ENCODE measurements at places on chromosomes 6 and 20.

GRCh38 chr6:43129434-43130194 lies 41.5 kb upstream of the SRF start:
- DNase-seq: no peak

DNA sequence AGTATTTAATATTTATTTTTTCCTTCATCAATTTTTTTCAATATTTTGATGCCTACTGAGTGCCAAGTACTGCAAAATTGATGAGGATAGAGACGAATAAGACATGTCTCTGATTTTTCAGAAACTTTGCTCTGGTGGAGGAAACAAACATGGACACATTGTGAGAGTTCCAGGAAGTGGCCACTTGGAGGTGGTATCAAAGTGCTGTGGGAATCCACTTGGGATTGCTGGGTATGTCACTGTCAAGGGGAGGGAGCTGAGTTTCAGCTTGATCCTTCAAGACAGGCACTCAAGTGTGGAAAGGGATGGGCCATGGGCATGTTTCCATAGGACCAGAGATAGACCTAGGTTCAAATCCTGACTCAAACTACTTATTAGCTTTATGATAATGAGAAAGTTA lies 24.5 kb upstream of the ABCC10 start:
- no peak for DNase-seq

DNA sequence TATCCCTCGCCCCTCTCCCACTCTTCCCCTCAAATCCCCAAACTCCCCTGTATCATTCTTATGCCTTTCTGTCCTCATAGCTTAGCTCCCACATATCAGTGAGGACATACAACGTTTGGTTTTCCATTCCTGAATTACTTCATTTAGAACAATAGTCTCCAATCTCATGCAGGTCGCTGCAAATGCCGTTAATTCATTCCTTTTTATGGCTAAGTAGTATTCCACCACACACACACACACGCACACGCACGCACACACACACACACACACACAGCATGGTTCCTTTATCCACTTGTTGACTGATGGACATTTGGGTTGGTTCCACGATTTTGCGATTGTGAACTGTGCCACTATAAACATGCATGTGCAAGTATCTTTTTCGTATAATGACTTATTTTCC lies 112.7 kb downstream of the KIF13A start:
- no peak for DNase-seq

DNA sequence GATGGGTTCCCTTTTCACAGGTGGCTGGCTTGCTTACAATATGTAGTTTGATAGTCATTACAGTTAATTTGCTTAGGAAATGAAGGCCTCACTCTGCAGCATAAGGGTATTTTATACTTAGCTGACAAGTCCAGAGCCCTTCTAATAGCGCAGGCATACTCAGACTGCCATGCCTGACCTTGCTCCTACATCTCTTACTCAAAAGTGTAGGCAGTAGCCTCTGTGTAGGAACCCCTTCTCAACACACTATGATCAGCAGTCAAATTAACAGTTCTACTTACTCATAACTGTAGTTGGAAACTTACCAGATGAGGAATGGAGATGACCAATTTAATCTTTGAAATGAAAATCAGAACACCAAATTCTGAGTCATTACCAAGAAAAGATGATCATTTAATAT lies 373.5 kb downstream of the TBC1D32 start:
- no peak for DNase-seq

- peak; percentile 67 for DNase-seq
Observed at GRCh38 chr6:24836109-24836508, 37.4 kb upstream of the ARMH2 start.

- DNase-seq: no peak
Observed at GRCh38 chr6:148738946-148739821, 7.6 kb upstream of the UST start.

DNA sequence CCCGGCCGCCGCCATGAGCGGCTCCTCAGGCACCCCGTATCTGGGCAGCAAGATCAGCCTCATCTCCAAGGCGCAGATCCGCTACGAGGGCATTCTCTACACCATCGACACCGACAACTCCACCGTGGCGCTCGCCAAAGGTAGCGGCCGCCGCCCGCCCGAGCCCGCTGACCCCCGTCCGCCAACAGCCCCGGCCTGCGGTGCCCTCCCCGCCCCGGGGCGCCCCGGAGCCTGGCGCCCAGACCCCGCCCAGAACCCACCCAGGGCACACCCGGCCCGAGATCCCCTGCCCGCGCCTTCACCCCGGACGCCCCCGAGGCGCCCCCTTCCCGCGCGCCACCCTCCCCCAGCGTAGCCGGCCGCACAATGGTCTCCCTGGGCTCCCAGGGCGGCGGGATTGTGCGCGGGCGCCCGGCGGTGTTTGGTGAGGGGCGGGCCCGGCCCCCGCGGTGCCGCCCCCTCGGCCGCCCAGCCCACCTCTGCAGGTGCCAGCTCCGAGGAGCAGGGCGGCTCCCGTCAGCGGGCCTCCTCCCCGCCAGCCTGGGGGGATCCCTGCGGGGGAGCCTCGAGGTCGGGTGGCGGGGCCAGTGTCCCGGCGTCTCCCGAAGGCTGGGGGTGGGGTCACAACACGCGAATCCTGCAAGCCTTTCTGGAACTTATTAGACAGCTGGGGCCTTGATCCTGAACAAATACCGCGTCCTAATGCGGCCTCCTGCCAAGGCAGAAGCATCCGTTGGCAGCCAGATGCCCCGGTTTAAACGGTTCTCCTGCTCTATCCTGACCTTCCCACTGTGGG lies 577 bp downstream of the LSM14B start:
- DNase-seq: no peak

DNA sequence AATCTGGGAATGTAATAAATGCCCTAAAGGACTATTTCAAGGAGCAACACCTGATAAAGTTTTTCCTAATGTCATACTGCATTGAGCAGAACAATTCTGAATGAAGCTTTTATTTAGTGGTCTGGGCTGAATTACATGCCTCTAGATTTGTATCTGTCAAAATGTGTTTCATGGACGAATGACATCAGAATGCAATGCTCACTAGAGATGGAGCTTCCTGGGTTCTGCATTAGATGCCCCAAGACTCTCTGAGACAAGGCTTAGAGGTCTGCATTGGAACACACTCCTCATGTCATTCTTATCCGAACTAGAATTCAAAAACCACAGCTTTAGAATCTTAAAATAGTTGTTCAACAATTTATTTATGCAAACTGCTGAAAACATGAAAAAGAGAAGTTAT lies 62.0 kb downstream of the SYNE1 start:
- DNase-seq: no peak

- DNase-seq: no peak
Observed at GRCh38 chr6:166921570-166921969, 34.8 kb downstream of the RNASET2 start.

DNA sequence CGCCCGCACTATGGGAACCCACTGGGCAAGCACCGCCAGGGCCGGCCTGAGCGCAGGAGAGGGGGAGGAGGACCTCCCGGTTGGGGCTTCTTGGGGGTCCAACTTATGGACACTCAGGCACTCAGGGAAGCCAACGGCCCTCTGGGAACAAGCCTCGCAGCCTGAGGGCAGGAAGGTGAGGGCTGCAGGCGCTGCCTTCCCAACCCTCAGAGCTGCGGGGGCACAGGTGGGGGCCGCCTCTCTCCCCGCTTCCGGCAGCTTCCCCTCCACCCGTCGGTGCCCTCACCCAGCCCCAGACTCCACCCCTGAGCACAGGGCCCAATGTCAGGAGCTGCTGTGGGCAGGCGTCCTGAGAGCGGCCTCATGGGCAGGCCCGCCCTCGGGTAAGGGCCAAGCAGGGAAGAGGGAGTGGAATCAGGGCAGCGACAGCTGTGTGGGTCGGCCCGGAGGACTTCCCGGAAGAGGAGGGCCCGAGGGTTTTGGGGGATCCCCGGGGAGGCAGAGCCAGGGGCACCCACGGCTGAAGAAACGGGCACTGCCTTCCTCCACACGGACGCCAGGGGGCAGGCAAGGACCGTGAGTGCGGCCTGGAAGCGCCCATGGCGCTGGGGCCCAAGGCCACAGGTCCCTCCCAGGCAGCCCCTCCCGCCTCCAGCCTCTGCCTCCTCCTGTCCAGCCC lies 488 bp upstream of the PTK6 start:
- peak; percentile 90 for DNase-seq

DNA sequence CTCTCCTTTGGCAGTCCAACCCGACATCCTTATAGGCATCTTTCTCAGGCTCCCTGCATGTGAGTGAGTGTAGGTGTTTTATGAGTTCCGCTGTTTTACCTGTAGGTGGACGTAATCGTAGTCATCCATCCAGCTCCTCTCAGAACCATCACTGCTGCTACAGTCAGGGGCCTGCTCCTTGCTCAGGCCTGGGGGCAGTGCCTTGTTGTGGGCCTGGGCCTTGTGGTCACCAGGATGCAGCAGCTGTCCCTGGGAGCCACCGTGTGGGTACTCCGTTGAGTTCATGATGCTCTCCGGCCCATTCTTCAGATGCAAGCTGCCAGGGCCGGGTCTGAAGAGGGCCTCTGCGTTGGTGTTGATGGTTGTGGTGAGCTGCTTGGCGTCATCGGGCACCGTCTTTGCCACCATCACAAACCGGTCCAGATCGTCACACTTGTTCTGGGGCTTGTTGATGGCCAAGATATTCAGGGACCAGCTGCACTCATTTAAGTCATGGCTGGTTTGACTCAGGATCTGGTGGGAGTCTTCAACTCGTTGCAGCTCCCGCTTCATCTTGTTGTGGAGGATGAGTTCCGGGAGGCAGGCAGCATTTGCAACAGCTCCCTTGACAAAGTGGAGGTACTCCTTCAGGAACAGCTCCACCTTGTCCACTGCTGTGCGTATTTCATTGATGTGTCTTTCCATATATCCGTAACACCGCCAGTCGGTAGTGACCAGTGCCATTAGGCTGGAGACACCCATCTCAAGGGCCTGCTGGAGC lies 42.4 kb downstream of the NEDD9 start:
- DNase-seq: no peak

- no peak for DNase-seq
Observed at GRCh38 chr20:19482726-19483125, 270.3 kb downstream of the SLC24A3 start.

DNA sequence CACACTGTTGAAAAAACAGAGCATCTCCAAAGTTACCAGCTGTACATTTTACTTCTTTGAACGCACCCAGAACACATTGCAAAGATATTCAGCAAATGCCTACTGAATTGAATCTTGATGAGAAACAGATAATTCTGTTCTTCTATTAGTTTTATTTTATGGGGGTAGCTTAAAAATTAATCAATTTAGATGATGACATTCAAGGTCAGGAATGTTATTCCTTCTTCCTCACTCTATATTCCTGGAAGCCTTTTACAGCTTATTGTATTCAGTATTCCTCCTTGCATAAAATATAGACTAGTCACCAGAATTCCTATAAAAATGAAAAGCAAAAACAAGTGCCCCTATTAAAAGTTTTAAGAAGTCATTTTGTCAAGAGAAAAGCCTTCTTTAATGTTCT lies 21.4 kb upstream of the GMDS start:
- DNase-seq: no peak

DNA sequence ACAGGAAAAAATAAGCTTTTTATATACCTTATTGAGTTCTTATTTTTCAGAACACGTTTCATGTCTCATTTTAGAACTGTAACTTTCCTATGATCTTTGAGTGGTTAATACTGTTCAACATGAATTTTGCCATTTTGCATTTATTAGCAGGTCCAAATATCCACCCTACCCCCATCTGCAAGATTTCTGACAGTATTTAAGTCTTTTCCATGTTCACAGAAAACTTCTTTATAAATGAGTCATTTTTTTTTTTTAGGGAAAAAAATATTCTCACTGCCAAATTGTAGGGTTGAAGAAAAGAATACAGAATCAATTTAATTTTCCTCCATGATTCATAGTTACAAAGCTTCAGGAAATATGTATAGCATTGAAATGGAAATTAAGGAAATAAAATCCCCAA lies 101.8 kb downstream of the COL21A1 start:
- no peak for DNase-seq

DNA sequence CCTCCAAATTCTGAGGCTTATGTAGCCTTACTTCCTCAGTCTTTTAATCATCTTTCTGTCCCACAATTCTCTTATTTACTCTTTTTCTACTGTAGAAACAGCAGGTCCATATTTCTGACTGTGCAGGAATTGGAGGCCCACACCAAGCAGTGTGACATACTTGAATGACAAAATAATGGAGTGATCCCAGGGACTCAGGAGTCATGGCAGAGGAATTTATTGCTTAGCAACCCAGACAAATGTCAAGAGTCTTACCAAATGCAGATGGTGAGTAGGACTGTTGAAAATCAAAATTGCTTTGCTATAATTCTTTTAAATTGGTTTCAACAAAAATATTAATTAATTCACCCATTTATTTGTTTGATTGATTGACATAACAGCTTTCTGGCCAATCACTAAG lies 59.9 kb downstream of the HTR1B start:
- no peak for DNase-seq

DNA sequence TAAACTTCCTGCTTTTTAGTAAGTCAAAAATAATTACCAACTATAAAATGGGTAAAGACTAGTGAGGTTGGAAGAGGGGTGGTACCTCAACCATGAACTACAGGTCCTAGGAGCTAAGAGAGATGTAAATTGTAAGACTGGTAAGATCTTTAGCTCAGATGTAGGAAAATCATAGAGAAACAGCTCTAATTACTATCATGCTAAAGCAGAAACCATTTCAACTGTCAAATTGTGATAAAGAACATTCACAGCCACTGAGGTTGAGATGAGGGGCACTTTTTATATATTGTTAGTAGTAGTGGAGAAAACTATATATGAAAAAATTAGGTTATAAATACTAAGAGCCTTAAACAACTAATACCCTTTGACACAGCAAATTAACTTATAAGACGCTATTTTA lies 20.0 kb downstream of the CDK19 start:
- DNase-seq: no peak

DNA sequence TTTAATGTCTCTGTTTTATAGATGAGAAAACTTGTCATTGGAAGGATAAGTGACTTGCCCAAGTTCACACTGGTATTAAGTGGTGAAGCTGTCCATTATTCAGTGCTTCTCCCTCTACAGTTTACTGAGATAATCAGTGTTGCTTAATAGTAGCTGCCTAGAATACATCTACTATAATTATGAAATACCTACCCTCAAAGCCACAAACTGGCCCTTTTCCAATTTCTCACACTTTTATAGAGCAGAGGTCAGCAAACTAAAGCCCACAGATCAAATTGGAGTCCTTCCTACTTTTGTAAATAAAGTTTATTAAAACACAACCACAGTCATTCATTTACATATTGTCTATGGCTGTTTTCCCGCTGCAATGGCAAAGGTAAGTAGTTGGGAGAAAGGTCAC lies 73.5 kb downstream of the EYS start:
- DNase-seq: no peak

GRCh38 chr20:31721408-31722256 lies 1.0 kb downstream of the BCL2L1 start:
- no peak for DNase-seq
